ENCODE measurements at places on chromosomes 1 and 21.

DNA sequence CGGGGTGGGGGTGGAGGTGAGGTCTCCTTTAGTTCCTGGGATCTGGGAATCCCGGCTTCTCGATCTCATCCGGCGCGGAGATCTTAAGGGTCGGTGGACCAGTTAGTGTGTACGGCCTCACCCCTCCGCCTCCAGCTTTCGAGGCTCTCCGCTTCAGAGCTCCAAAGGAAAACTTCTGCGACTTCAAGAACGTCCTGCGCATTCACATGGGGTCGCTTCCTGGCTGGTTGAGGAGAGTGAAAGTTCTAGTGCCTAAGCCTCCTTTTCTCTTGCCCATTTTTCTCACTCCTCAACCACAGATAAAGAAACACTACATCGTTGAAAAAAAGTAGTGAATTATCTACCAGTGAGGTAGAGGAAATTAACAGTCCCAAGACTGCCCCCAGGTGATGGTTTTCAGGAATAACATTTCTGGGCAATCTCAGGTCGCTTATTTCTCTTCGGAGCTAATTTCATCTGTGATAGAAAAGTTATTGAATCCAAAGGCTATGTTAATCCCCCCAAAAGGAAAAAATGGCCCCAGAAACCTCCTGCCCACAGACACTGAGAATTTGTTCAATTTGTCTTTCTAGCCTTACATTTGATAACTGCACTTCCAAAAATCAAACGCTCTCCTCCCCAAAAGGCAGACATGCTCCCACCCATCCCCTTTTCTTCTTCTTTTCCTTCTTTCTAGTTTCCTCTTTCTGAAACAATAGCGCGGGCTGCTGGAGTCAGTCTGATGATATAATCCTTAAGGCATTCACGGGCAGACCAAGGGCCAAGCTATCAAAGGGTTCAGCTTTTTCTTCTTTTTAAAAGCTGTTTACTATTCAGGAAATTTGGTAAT lies 20.6 kb upstream of the TBX15 start:
- peaks cover 84% of the 10 kb centered on the region for H3K27me3 ChIP-seq
- DNase-seq, result no peak
- no peak overlapping the region for H3K27ac ChIP-seq
- peak overlapping the region; percentile 12 for H3K4me3 ChIP-seq
- H3K36me3 ChIP-seq, result peaks cover 18% of the 10 kb centered on the region

DNA sequence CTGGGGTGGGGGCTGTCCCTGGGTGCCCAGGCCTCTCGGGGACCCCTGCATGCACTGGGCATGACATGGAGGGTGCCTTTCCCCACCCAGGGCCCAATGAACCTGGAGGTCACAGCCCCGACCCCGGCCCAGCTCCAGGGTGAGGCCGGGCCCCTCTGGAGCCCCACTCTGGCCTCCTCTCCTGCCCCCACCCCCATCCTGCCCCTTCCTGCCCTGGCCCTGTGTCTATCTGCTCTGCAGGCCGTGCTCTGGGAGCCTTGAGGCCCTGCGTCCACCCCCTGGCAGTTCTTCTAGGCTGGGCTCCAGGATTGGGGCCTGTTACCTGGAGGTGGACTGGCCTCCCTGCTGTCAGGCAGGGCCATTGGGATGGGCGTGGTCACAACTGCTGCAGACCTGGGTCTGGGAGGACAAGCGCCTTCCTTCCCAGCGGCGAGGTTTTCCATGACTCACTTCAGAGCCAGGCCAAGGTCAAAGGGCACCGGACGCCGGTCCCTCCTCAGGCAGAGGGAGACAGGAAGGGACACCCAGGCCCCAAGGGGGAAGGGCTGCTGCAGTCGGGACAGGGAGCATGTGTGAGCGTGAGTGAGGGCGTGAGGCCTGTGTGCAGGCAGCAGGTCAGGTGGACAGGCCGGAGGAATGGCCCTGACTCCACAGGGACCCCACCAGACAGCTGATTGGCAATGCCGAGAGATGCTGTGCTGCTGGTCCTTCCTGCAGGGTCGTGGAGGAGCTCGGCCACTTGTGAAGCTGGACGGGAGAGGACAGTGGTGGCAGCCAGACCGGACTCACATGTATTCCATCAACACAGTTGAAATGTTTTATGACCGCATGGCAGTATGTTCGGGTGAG lies 31.1 kb upstream of the POFUT2 start:
- no peak overlapping the region for H3K27ac ChIP-seq
- H3K4me1 ChIP-seq, result peaks cover 5% of the 10 kb centered on the region
- peaks cover 8% of the 10 kb centered on the region for H3K27me3 ChIP-seq
- no peaks in the 10 kb centered on the region for H3K36me3 ChIP-seq
- H3K4me3 ChIP-seq, result no peak overlapping the region

DNA sequence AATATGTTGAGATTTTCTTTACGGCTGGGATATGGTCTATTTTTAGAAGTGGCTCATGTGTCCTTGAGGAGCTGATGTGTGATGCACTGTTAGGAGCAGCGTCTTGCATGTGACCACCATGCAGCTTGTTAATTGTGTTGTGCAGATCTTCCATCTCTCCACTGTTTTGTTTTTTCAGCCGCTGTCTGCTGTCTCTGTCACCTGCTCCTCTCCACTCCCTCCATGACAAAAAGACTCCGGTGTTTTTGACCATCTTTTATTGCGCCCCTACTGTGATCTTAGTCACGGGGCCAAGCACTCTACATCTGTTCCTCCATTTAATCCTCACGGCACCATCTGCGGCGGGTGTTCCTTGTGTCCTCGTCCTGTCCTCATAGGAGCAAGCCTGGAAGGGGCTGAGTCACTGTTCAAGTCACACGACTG lies 51.8 kb downstream of the ADARB1 start:
- no peaks in the 10 kb centered on the region for H3K27me3 ChIP-seq
- H3K36me3 ChIP-seq, result peaks cover 6% of the 10 kb centered on the region
- no peak overlapping the region for H3K27ac ChIP-seq
- H3K4me1 ChIP-seq, result peaks cover 26% of the 10 kb centered on the region
- H3K4me3 ChIP-seq, result no peak overlapping the region

- H3K27me3 ChIP-seq, result no peaks in the 10 kb centered on the region
- H3K4me3 ChIP-seq, result no peak overlapping the region
- no peak overlapping the region for H3K27ac ChIP-seq
- no peaks in the 10 kb centered on the region for H3K4me1 ChIP-seq
These were observed 26.2 kb downstream of the HYI start for GRCh38 chr1:43427524-43427923.

- DNase-seq, result no peak
- no peaks in the 10 kb centered on the region for H3K36me3 ChIP-seq
- H3K4me3 ChIP-seq, result no peak overlapping the region
- no peak overlapping the region for H3K27ac ChIP-seq
These were observed 1.7 kb upstream of the CLCA1 start for GRCh38 chr1:86466986-86467385.

DNA sequence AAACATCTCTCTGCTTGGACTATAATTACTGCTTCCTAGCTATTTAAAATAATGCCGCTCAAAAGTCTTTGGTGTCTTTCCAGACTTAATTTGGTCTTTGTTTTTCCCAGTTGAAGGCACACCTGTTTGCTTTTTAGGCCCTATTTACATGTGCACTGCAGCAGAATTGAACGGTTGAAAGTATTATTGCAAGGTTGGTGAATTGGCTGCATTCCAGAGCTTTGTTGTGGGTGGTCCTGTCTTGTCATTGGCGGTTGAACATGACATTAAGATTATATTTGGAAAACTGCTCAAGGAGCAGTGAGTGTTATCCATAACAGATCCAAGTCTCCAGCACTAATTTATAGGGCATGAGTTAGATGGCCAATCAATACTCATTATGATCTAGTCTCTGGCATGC lies 656.3 kb downstream of the PTPRC start:
- H3K27me3 ChIP-seq, result no peaks in the 10 kb centered on the region
- no peaks in the 10 kb centered on the region for H3K36me3 ChIP-seq
- no peak for DNase-seq
- H3K27ac ChIP-seq, result no peak overlapping the region

- DNase-seq, result no peak
- H3K4me1 ChIP-seq, result no peaks in the 10 kb centered on the region
- H3K27ac ChIP-seq, result no peak overlapping the region
- H3K36me3 ChIP-seq, result no peaks in the 10 kb centered on the region
These were observed 359.2 kb upstream of the NCAM2 start for GRCh38 chr21:20639026-20639425.

DNA sequence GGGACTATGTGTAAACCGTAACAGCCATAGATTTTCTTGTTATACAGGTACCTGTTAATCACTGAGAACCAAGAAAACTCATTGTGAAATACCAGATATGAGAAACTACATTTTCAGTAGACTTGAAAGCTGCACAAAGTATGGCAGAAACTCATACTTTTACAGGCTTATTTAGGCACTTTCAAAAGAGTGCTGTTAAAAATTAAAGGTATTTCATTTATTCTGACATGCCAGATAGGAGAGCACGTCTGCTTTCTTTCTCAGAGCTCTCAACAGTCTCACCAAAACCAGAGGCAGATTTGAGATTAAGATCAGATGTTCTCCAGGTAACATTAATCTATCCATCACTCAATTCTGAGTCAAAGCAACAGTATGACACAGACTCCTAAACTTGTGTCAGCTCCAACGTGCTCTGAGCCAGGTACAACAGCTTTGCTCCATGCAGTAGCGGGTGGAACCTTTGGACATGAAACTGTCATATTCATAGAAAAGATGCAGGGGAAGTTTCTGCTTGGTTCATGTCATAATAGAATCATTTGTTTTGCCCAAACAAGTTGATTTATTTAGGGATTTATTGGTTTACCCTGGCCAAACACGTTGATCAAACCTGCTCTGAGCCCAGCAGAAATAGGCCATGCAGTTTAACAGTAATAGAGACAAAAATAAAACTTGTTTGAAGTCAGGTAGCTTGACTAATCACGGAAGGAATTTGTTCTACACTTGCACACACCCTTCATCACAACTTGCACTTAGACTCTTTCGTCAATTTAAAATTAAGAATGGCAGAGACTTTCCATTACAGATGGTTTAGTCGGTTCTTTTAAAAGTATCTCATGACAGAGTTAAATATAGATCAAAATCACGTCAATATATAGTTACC lies 20.8 kb upstream of the TSNAX start:
- no peak for DNase-seq
- H3K27me3 ChIP-seq, result peaks cover 33% of the 10 kb centered on the region
- H3K27ac ChIP-seq, result no peak overlapping the region

DNA sequence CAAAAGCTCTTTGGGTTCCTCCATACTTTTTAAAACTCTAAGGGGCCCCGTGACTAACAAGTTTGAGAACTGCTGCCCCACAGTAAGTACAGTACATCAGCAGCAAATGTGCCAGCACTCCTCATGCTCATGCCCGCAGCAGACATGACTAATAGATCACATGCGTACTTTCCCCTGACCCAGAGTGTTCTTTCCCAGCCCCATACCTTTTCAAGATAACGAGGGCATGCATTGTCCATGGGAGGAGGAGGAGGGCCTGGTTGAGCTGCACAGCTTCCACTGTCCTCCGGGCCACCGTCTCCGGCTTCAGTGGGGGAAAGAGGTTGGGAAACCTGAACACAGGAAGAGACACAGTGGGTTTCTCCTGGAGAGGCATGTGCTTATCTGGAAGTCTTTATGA lies 45.5 kb downstream of the DHRS3 start:
- no peaks in the 10 kb centered on the region for H3K27me3 ChIP-seq
- no peak overlapping the region for H3K4me3 ChIP-seq
- H3K27ac ChIP-seq, result peak overlapping the region; percentile 62

- no peak for DNase-seq
- H3K36me3 ChIP-seq, result no peaks in the 10 kb centered on the region
- no peak overlapping the region for H3K27ac ChIP-seq
- no peak overlapping the region for H3K4me3 ChIP-seq
- no peaks in the 10 kb centered on the region for H3K27me3 ChIP-seq
These were observed 6.2 kb downstream of the ECHDC2 start for GRCh38 chr1:52915211-52915854.

- peaks cover 61% of the 10 kb centered on the region for H3K36me3 ChIP-seq
- DNase-seq, result no peak
- H3K27ac ChIP-seq, result peak overlapping the region; percentile 99
- H3K27me3 ChIP-seq, result no peaks in the 10 kb centered on the region
- H3K4me1 ChIP-seq, result peaks cover 80% of the 10 kb centered on the region
These were observed 92.1 kb downstream of the LRRC8C start for GRCh38 chr1:89725011-89725370.

- no peaks in the 10 kb centered on the region for H3K36me3 ChIP-seq
- no peak overlapping the region for H3K4me3 ChIP-seq
- no peaks in the 10 kb centered on the region for H3K27me3 ChIP-seq
- H3K27ac ChIP-seq, result no peak overlapping the region
These were observed 20.0 kb upstream of the BRDT start for GRCh38 chr1:91929250-91929649.

GRCh38 chr1:69400128-69400527 lies 167.6 kb upstream of the LRRC7 start:
- H3K4me1 ChIP-seq, result no peaks in the 10 kb centered on the region
- no peak overlapping the region for H3K27ac ChIP-seq
- H3K36me3 ChIP-seq, result no peaks in the 10 kb centered on the region
- H3K27me3 ChIP-seq, result no peaks in the 10 kb centered on the region

DNA sequence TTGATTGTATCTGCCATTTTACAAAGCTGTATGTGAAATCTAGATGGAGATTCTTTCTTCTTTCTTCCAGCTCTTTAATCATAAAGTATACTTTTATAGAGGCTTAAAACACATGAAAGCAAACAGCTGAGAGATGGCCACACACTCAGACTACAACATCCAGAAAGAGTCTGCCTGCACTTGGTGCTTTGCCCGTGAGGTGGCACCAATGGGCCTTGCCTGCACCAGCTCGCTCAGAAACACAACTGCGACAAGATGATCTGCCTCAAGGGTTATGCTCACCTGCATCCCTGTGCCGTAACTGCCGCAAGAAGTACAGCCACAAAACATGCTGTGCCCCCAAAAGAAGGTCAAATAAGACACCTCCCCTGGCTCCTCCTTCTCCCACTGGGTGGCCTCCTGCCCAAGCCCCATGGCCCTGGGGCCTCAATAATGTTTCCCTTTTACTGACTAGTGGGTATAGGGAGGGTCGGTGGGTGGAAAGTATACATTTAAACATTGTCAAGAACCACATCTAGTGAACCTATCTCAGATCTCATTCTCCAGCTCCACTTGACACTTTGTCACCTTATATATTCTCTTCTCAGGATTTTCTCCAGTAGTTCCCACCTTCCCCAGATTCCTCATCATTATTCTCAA lies 66.7 kb upstream of the ANGPTL3 start:
- no peaks in the 10 kb centered on the region for H3K4me1 ChIP-seq
- no peak overlapping the region for H3K27ac ChIP-seq
- no peak overlapping the region for H3K4me3 ChIP-seq
- H3K27me3 ChIP-seq, result no peaks in the 10 kb centered on the region
- H3K36me3 ChIP-seq, result peaks cover 3% of the 10 kb centered on the region

DNA sequence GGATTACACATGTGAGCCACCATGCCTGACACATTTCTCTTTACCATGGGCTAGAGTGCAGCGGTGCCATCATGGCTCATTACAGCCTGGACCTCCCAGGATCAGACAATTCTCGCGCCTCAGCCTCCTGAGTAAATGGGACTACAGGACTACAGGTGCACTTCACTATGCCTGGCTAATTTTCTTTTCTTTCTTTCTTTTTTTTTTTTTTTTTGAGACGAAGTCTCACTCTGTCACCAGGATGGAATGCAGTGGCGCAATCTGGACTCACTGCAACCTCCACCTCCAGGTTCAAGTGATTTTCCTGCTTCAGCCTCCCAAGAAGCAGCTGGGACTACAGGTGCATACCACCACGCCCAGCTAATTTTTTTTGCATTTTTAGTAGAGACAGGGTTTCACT lies 14.8 kb upstream of the KIF1B start:
- peaks cover 9% of the 10 kb centered on the region for H3K27me3 ChIP-seq
- H3K36me3 ChIP-seq, result no peaks in the 10 kb centered on the region
- no peak for DNase-seq
- no peak overlapping the region for H3K27ac ChIP-seq
- H3K4me1 ChIP-seq, result peaks cover 2% of the 10 kb centered on the region
- no peak overlapping the region for H3K4me3 ChIP-seq
